ENCODE measurements at places on chromosomes 3 and 15.

DNA sequence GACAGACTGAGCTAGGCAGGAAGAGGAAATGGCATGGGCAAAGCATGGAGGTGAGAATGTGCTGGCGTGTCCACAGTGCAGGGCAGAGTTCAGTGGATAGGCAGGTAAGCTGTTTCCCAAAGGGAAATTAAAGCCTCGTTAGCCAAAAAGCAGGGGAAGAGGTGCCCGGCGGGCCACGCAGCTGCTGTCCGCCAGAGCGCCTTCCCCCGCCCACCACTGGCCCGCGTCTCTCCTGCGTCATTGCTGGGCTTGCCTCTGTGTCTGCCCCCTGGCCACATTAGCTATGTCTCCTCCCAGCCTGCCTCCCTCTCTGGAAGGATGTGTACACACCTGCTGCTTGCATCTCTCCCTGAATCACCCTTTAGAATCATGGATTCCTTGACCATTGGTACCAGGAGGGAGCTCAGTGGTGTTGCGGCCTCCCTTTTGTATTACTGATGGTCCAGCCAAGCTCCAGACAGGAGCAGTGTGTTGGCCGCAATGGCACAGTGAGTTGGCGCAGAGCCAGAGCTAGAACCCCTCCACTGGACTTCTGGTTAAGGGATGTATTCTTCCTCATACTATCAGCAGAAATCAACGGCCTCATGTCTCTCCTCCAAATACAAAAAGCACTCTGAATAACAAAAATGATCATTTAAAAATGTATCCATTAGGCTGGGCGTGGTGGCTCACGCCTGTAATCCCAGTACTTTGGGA, 26.6 kb downstream of the SLC28A1 start:
- DNase-seq, result no peak

DNA sequence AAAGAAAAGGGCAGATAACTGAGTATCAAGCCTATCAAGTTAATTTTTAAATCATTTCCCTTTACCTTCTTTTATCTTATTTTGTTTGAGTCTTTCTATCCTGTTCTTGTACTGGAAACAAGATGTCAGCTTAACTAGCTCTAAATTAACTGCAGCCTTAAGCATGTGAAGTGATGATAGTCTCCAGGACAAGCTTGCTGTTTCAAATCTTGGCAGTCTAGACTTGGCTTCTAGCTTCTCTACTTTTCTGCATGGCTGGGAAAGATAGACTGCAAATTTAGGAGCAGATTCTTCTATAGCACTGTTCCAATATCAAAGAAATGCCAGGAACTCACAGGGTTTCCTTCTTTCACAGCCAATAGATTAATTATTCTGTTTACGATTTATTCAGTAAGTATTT, 1034.4 kb downstream of the TUSC7 start:
- DNase-seq, result no peak

DNA sequence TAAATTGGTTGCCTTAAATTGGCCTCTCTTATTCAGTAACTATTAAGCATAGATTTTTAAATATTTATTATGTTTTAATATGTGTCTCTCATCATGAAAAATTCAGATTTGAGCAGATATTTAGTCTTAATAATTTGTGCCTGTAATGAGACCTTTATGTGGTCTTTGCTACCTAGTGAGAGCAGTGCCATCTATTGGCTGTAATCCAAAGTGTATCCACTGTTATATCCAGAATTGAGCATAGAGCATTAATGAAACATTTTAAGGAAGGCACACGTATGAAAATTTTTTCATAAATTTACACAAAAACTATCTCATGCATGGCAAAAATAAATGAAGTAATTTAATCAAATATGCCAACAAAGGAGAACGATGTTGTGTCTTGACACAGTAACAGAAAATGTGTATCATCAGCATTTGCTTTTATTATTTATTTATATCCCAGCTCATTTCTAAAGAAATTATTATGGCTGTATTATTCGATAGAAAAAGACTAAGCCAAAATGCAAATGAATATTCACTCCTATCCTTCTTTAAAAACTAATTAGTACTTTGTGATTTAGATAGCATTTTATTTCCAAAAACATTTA, 203.5 kb downstream of the RSRC1 start:
- DNase-seq, result peak; percentile 67

GRCh38 chr3:48528754-48529153, 24.8 kb upstream of the SHISA5 start:
- DNase-seq, result no peak

- no peak for DNase-seq
These were observed 319.9 kb upstream of the GRM7 start for GRCh38 chr3:6540981-6541380.

DNA sequence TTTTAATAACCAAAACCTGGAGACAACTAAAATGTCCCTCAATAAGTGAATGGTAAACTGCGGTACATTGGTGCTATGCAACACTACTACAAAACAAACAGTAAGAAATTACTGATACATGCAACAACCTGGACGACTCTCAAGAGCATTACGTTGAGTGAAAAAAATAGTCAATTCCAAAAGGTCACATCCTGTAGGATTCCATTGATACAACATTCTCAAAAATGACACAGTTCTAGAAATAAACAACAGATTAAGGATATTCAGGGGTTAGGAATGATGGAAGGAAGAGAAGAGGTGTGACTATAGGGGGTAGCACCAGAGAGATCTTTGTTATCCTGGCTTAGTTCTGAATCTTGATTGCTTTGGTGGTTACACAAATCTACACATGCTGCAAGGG, 72.2 kb downstream of the ZNF148 start:
- peak; percentile 54 for DNase-seq

DNA sequence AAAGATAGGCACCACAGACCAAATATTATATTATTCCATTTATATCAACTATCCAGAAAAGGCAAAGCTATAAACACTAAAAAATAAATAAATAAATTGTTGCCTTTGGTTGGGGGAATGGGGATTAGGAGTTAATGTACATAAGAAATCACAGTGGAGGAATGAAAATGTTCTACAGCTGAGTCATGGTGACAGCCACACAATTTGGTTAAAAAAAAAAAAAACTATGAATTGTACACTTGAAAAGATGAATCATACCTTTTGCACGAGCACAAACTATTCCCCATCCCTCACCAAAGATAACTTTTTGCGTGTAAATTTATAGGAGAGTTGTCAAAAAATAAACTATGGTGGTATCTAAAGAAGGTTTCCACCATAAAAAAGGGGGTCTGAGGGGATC, 103.2 kb downstream of the TBC1D5 start:
- DNase-seq, result peak; percentile 88

DNA sequence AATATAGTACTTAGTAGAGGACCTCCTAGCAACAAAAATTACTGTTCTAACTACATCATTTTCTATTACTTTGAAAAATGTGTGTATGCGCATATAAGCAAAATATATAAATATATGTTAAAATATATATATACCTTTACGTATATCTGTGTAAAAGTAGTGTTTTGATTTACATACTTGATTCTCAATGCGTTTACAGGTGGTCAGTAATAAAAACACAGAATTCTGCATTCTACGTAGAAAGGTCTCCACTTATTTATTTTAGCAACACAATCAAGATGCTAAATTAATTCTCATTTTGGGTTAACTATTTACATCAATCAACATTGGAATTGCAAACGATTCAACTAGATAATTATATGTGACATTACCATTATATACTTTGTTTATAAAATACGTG, 158.0 kb downstream of the ATG7 start:
- DNase-seq, result no peak

- DNase-seq, result no peak
These were observed 69.9 kb downstream of the SIDT1 start for GRCh38 chr3:113602256-113602655.

DNA sequence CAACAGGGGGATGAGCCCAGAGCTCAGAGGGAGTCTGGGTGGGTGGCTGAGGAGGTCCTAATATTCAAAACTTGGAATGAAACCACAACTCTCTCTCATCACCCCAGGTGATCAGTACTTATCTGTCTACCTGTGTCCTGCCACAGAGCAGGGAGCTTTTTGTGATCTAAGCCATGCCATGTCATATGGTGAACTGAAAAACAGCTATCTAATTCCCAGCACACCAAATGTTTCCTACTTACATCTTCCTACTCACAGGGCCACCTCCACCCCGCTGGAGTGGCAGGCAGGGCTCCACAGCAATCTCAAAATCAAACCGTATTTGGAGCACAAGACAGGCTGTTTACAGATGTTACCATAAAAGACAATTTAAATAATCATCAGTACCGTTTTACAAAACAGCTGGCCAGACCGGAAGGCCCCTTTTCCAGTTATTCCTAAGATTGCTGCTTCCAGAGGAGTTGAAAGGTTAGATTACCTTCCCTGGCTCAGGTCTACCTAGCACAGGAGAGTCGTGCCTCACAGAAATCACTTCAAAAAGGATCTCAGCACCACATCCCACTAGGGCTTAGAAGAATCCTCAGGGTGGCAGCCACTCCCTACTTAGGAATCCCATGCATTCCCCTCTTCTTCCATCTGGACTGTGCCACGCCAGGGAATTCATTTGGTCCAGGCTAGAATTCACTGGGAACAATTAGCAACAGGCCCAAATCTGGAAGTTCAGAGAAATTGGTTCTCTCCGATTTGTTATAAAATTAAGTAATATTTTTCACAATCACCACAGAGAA, 226.6 kb upstream of the IL12A start:
- peak; percentile 77 for DNase-seq

DNA sequence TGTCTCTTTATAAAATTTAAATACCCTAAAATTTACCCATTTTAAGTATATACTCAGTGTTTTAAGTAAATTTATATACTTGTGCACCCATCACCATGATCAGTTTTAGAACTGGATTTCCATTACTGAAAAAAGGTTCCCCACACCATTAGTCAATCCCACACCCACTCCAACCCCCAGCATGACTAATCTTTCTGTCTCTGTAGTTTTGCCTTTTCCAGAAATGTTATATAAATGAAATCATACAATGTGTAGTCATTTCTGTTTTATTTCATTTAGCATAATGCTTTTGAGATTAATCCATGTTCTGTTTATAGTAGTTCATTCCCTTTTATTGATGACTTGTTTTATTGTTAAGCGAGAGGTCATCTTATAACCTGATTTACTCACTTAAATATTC, 66.1 kb upstream of the LIMD1 start:
- peak; percentile 74 for DNase-seq

GRCh38 chr3:99246010-99246654, 344.6 kb upstream of the DCBLD2 start:
- DNase-seq, result peak; percentile 52

DNA sequence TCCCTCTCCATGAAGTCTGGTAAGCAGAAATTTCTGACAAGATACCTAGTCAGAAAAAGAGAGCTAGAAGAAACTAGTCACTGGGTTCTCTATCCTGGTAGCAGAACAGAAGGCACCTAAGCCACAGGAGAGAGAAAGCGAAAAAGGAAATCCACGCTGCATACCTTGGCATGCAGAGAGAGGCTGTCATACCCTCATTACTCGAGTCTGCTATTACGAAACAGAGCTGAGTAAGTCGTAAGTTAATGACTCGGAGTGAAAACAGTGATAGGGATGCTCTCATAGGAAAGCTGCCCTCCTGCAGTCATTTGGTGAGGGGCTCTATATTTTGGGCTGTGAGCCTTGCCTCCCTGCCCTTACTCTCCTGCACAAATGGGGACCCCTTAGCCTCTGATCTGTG, 16.2 kb downstream of the CLRN1 start:
- DNase-seq, result peak; percentile 68

DNA sequence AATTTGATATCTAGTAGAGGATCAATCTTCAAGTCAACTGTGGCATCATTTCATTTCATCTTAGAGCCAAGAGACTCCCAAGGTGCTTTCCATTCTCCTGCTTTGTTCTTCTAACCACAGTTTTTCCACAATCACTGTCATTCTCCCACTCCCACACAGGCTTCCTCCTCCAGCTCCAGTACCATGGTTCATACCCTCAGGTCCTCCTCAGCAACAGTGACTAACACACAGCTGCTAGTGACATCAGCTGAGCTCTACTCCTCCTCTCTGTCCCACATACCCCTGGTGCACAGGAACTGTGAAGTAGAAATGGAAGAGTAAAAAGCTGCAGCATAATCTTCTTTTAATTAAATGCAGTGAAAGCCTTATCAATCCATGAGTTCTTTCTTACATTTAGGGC, 200.2 kb upstream of the DPH6 start:
- DNase-seq, result peak; percentile 13

DNA sequence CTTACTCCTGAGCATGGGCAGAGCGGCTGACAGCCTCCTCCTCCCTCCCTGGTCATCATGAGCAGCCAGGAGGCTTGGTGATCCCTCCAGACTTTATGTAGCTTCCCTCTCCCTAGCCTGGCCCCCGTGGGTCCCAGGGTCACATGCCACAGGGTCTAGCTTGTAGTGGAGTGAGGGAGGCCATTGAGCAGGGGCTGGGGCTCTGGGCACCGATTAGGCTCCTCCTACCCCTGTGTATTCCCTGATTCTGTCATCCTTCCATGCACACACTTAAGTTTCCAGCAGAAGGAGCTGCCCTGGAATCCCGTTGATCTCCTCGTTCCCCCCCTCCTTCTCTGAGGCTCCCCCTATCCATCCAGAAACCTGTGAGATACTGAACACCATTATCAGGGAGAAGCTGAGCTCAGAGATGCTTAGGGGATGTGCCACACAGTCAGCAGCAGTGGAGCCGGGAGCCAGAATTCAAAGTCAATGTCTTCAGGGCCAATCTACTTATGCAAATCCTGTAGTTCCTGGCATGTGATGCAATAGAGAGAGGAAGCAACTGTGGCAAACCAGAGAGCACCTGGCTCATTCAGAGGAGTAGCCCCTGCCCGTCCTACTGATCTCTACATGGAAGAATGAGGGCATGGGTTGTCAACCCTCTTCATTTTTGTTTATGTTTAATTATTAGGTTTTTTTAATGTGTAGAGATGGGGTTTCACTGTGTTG, 17.2 kb downstream of the CCDC33 start:
- no peak for DNase-seq

GRCh38 chr15:85606738-85607137, 188.0 kb downstream of the KLHL25 start:
- no peak for DNase-seq

- DNase-seq, result no peak
These were observed 796.5 kb downstream of the GRM7 start for GRCh38 chr3:7657214-7658112.

- DNase-seq, result peak; percentile 41
These were observed 3.9 kb upstream of the SEMA3B start for GRCh38 chr3:50264964-50265485.

- no peak for DNase-seq
These were observed 218.7 kb downstream of the KCNMB2 start for GRCh38 chr3:178754852-178755510.

GRCh38 chr3:125378762-125379161, 3.6 kb upstream of the ZNF148 start:
- no peak for DNase-seq

- no peak for DNase-seq
These were observed 43.2 kb upstream of the POLG start for GRCh38 chr15:89377842-89378295.

DNA sequence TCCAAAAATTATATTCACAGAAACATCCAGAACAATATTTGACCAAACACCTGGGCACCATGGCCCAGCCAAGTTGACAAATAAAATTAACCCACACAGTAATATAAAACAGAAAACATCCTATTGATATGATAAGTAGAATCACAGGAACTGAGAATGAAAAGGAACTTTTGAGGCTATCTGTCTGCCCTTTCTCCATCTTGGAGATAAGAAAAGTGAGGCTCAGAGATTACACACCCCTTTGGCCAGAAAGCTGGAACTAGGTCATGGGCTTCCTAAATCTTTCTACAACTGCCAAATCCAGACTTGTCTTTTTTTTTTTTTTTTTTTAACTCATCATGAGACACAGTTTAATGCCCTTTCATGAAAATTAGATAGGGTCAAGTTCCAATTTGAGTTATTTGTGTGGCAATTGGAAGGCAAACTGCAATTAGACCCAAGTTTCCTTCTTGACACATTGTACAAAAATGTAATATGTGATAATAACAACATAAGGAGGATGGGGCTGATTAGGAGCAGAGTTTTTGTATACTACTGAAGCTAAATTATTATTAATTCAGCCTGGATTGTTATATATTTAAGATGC, 137.2 kb downstream of the RPL22L1 start:
- DNase-seq, result no peak
